ENCODE measurements at places on chromosomes 3 and 15.

GRCh38 chr3:38021196-38021595, 8.2 kb downstream of the PLCD1 start:
- DNase-seq, result no peak

DNA sequence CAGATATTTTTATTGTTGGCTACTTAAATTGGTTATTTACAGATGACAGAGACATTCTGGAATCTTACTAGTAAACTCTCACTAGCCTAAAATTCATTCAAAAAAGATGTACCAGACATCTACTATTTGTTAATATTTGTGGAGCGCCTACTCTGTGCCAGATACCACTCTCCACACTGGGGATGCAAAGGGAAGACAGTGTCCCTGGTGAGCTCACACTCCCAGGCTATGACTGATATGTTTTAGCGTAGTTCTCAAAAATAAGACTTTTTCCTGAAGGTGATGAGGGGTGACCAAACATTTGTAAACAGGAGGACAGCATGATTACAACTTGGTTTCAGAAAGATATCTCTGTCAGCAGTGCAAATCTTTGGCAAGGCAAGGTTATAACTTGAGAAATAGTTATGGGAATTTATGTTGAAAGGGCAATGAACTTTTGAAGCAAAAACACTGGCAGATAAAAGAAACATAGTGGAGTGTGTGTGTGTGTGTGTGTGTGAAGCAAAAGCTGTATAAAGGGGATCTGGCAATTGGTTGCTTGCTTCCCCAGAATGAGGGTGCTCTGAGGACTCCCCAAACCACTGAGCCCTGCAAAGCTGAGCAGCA, 51.2 kb downstream of the HACD2 start:
- DNase-seq, result no peak

- DNase-seq, result no peak
Measured at GRCh38 chr3:197878427-197878826, 71.6 kb upstream of the RPL35A start.

DNA sequence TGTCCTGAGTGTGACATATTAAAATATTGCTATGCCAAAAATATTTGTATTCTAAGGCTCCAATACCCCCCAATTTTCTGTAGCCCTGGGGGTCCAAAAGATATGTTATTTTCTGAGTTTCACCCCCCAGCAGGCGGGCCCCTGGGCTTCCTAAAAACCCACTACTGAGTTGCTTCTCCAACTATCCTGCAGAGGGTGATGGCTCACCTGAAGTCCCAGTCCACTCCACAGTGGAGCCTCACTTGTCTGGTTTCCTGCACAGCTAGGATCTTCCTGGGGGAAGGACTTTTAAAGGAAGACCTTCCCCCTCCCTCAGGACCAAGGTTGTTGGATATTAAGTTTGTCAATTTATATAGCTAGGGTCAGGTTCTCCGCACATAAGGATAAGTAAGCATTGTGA, 1181.4 kb downstream of the ROBO2 start:
- DNase-seq, result no peak

GRCh38 chr15:52559022-52559421, 9.8 kb downstream of the ARPP19 start:
- DNase-seq, result no peak

- no peak for DNase-seq
Measured at GRCh38 chr3:100184948-100185570, 70.8 kb upstream of the FILIP1L start.

DNA sequence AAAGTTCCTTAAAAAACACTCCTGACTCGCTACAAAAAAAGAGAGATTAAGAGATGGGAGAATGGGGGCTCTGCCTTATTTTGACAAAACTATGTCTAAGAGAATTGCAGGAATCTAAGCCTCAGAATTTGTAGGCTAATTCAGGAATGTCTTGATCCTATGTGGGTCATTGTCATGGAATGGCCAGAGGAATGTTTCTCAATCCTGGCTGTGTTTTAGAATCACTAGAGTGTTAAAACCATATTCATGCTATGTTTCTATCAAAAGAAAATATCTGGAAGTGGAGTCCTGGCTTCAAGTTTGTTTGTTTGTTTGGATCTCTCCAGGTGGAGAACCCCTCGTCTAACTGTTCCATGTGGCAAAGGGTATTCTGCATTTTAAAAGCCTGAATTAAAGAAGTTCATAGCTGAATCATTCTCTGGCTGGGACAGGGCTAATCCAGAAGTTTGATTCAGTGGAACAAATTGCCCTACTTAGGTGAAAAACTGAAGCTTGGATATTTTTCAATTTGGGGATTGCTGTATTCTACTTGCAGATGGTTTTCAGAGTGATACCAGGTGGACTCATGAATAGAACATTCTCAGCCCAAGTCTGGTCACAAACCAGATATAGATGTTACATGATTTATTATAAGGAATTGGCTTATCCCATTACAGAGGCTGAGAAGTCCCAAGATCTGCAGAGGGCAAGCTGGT, 28.2 kb downstream of the GJD2 start:
- DNase-seq, result no peak

- no peak for DNase-seq
Measured at GRCh38 chr3:9780458-9780812, 10.7 kb upstream of the CAMK1 start.

GRCh38 chr3:44041726-44042125, 200.0 kb upstream of the TOPAZ1 start:
- DNase-seq, result no peak

DNA sequence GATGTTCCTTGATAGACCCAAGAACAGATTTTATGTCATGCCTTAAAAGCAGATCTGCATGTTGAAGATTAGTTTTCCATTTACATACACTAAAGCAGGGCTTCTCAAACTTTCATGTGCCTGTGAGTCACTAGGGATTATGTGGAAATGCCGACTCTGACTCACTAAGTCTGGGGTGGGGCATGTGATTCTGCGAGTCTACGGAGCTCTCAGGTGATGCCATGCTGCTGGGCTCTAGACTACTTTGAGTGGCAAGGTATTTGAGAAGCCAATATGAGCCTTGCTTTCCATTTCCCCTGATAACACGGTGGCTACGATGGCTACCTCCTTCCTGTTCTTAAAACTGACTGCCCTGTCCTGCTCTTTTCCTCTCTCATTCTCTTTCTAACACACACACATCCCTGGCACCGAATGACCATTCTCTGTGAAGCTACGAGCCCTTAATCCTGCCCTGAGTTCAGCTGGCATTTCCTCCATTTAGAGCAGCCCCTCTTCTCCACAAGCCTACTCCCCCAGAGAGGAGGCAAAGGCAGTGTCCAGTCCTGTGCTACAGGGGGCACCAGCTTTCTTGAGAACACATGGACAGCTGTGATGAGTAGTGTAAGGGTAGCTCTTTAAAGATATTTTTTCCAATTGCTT, 39.7 kb upstream of the PYGO1 start:
- no peak for DNase-seq

- DNase-seq, result no peak
Measured at GRCh38 chr15:85493260-85493659, 112.9 kb downstream of the AKAP13 start.
